Esophagus muscularis mucosa (tissue), 4 donors: ENCODE measurements at places on chromosomes 2 and 18.

DNA sequence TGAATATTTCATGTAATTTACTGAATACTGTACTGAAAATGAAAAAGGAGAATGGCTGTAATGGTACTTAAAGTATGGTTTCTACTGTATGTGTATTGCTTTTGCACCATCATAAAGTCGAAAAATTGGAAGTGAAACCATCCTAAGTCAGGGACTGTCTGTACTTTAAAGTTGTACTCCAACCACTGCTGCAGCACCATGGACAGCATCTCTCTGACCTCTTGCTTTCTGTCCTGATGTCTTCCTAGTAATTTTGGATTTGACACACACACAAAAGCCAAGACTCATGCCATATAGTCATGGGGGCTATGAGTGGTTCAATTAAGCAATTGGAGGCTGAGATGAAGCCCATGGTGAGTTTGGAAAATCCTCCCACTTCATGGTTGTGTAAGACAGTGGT lies 256.3 kb upstream of the PKDCC start:
- no peak overlapping the region for H3K27ac ChIP-seq
- H3K27me3 ChIP-seq: no peaks in the 10 kb centered on the region
- no peak for DNase-seq
- no peak overlapping the region for H3K4me3 ChIP-seq

DNA sequence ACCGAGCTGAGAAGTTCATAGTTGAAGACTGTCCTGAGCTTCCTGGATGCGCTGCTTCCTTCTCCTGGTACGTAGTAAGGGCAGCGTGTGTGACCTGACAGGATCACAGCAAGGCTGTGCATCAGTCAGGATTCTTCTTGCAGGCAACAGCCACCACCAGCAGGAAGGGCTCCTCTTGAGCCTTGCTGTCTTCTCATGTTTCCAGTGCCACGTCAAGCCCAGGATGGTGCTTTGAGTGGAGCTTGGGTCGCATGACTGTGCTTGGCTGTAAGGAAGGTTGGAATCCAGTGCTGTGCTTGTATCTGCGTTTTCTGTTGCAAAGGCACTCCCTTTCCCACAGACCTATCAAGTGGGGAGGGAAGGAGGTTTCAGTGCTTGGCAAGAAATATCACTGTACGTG lies 194.3 kb downstream of the LDLRAD4 start:
- H3K36me3 ChIP-seq: no peaks in the 10 kb centered on the region
- no peak for DNase-seq
- H3K27me3 ChIP-seq: no peaks in the 10 kb centered on the region
- no peak overlapping the region for H3K27ac ChIP-seq
- H3K4me3 ChIP-seq: no peak overlapping the region

- H3K4me3 ChIP-seq: no peak overlapping the region
- H3K27ac ChIP-seq: peak overlapping the region; percentile 35
- peaks cover 38% of the 10 kb centered on the region for H3K4me1 ChIP-seq
- H3K36me3 ChIP-seq: no peaks in the 10 kb centered on the region
These were observed 289.0 kb downstream of the PTPRM start for GRCh38 chr18:7856116-7856515.

GRCh38 chr2:100713106-100713505 lies 106.8 kb upstream of the NPAS2 start:
- no peak overlapping the region for H3K27ac ChIP-seq
- H3K36me3 ChIP-seq: no peaks in the 10 kb centered on the region
- no peak overlapping the region for H3K4me3 ChIP-seq
- H3K4me1 ChIP-seq: no peaks in the 10 kb centered on the region
- DNase-seq: peak; percentile 62

DNA sequence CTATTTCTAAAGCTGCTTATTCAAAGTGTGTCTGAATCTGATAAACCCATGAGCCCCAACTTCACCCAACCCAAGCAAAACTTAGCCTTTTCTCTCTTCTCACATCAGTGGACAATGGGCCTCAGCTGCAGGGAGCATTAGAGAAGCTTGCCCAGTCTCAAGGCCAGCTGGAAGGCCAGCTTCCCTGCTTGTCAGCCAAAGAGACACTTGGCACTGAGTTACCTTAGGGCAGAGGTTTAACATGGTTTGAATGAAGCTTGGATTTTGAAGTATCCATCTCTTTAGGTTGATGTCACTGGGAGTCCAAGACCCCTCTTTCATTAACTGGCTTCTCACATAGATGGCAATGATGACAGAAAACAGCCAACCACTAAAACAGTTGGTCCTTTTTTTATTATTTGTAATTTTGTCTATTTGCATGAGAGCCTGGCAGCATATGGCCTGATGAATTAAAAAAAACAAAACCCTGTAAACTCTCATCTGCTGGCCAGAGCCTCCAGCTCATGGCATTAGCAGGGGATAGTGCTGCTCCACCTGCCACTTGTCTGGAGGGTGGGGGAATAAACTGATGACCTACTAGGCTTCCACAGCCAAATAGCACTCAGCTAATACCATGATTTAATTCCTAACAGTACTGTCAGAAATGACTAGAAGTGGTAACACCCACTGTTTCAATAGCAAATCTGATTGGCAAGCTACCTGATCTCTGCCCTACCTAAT lies 137.0 kb downstream of the UBE2E3 start:
- H3K27ac ChIP-seq: no peak overlapping the region
- no peak for DNase-seq
- H3K27me3 ChIP-seq: no peaks in the 10 kb centered on the region
- no peak overlapping the region for H3K4me3 ChIP-seq
